Stimulated activated CD8-positive, alpha-beta memory T cell treated with anti-CD3 and anti-CD28 coated beads, Interleukin-15, amount 100 ng/mL, for 4 hours (primary cell): ENCODE measurements at places on chromosomes 5 and 9.

- DNase-seq: no peak
These were observed 14.0 kb downstream of the SNX18 start for GRCh38 chr5:54531546-54531945.

GRCh38 chr9:129353697-129354336 is 175.8 kb upstream of the IER5L start:
- DNase-seq: no peak

DNA sequence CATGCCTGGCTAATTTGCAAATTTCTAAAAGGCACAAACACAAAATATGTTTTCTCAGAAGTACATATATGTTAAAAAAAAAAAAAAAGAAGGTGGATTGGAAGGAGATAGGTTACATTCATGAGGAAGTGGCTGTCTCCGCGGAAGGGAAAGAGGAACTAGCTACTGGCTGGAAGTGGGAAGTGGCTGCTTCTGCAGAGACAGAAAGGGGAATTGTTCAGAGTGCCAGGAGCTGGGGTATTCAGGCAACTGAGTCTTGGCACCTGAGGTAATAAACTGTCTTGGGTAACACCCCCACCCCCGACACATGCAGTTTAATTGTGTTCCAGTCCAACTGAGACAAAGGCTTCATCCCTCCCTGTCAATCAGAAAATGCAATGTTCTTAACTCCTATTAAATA is 45.6 kb downstream of the S1PR3 start:
- DNase-seq: no peak

DNA sequence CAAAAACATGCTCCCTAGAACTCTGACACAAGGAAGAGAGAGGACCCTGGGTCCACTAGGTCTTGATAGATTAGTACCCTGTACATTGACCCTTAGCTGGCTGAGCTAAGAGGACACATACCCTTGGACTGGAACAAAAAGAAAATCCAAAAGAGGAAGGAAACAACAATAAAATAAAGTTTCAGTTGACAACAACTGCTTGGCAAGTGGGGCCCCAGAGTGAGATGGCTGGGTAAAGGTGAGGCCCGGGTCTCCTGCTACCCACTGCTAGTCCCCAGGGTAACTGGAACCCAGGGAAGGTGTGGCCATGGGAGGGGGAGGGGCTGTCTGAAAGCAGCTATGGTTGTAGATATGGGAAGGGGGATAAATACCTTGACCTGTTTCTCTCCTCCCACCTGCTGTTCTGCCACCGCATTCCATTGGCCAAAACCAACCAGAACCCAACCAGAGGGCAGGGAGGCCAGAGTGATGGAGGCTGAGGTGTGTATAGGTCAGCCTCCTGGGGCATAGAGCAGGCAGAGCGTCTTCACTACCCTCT is 11.7 kb downstream of the TAL2 start:
- no peak for DNase-seq

DNA sequence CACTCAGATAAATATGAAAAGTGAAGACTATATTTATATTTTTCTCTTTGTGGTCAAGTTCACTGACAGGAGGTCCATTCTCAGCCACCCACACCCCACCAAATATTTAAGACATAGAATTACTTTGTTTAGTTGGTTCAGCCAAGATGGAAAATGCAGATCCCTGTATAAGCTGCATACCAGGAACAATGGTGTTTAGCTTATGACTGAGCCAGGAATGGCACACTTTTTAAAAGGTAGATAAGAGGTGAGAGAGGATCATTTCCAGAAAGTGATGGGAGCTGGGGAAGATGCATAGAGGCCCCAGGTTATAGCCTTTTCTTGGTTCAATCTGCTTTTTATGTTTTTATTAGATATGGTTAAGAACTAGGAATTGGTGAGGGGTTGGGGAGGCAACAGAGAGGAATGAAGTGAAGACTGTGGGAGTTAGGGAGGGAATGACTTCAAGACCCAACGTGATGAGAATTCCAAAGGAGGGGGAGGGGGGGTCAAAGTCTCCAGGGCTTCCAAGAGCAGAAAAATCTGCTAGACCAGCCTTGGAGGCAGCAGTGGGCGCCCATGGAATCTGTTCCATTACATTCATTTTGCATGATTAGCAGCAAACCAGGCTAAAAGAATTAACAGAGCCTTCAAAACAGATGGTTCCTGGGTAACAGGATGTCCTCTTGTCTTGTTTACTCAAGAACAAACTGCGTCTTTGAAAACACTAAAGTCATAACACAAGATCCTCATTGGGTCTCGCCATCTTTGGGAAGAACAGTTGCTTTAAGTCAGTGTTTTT is 95.2 kb downstream of the FGF1 start:
- no peak for DNase-seq

- no peak for DNase-seq
These were observed 65.2 kb downstream of the DMRT2 start for GRCh38 chr9:1115370-1115769.

- no peak for DNase-seq
These were observed 582.0 kb upstream of the TUSC1 start for GRCh38 chr9:26260238-26260637.

DNA sequence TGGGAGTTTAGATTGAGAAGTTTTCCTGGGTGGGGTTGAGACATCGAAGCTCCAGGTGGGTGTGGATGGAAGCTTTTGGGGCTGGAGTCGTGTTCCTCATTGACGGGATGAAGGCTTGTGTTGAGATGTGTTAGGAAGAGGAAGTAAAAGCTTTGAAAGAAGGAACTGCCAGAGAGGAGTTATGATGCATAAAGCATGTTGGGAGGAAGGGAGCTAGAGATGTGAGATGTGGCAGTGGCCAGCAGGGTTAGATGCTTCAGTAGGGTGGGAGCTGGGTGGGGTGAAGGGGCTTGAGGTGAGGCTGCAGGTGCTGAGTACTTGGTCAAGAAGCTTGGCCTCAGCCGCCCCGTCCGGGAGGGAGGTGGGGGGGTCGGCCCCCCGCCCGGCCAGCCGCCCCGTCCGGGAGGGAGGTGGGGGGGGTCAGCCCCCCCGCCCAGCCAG is 56.7 kb downstream of the HSPA4 start:
- DNase-seq: no peak

- DNase-seq: no peak
These were observed 221.1 kb downstream of the FANCC start for GRCh38 chr9:95096381-95096780.

DNA sequence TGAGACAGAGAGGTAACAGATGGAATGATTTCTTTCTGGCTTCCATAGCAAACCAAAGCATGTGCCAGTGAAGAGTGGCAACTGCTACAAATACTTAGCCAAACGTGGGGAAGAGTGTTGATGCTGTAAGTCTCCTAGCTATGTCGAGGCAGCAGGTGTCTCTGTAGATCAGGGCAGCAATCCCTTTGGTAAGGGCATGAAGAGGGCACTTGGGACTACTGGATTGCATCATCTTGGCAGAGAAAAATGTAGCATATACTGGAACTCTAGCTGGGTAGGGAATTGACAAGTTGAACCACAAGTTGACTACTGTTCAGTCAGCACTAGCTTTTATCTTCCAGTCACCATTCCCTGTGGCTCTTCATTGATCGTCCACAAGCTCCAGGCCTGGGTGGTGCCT is 75.8 kb downstream of the GHR start:
- DNase-seq: no peak

- no peak for DNase-seq
These were observed 92.8 kb upstream of the VCAN start for GRCh38 chr5:83378624-83379289.

- no peak for DNase-seq
These were observed 8.3 kb upstream of the CCNO start for GRCh38 chr5:55241746-55242145.

DNA sequence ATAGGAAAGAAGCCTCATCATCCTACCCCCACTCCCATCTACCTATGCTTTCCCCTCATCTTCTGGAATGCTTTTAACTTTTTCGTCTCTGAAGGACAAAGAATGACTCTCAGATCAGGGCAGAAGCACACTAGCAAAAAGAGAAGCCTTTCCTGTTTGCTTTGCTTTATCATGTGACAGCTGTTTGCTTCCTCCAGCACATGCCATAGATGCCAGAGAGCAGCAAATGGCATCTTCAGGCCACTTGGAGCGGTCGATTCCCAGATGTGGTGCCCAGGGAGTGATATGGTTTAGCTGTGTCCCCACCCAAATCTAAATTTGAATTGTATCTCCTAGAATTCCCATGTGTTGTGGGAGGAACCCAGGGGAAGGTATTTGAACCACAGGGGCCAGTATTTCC is 294.8 kb downstream of the GADD45G start:
- no peak for DNase-seq

DNA sequence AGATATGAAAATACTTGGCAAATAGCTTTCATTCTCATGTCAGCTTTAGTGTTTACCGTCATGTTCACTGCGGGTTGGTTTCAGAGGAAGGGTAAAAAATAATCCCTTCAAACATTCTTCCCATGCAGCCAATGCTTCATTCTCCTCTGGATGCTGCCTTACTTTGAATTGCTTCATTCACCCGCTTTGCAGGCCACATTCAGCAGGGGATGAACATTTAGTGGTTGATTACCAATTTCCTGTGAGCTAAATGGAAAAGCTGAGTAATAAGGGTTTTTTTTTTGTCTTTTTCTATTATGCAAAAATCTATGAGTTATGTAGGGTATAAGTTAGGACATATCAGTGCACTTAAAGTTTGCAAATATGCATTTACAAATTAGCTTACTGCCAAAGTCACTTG is 96.3 kb upstream of the MEF2C start:
- DNase-seq: no peak

DNA sequence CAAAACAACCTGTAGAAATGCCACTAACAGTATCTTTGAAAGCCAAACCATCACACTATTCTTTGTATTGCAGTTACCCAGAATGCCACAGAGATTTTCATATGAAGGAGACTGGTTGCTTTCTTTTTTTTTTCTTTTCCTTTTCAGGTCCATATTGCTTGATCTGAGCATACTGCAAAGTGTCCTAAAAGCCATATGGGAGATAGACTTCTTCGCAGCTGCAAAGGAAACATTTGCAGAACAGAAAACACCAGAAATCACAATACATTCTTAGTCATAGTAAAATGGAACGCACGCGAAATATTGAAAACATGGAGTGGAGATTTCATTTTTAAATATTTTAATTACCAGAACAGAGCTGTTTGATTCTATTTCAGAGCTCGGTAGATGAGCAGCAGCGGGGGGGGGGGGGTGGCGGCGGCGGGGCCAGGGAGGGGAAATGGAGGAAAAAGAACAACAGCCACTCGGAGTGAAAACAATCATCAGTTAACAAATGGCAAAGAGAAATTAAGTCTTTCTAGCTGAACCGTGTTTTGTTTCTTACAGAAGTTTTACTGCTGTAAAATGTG is 284.1 kb downstream of the NFIB start:
- no peak for DNase-seq

DNA sequence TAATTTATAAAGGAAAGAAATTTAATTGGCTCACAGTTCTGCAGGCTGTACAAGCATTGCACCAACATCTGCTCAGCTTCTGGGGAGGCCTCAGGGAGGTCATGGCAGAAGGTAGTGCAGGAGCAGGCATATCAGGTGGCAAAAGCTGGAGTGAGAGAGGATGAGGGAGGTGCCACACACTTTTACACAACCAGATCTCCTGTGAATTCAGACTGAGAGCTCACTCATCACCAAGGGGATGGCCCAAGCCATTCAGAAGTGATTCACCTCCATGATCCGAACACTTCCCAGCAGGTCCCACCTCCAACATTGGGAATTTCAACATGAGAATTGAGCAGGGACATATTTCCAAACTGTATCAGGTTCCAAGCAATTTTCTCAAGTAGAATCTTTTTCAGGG is 84.7 kb upstream of the BRINP1 start:
- DNase-seq: no peak

GRCh38 chr9:136011703-136012496 is 50.7 kb upstream of the UBAC1 start:
- DNase-seq: no peak

GRCh38 chr5:8396246-8396645 is 527.3 kb downstream of the MTRR start:
- no peak for DNase-seq

DNA sequence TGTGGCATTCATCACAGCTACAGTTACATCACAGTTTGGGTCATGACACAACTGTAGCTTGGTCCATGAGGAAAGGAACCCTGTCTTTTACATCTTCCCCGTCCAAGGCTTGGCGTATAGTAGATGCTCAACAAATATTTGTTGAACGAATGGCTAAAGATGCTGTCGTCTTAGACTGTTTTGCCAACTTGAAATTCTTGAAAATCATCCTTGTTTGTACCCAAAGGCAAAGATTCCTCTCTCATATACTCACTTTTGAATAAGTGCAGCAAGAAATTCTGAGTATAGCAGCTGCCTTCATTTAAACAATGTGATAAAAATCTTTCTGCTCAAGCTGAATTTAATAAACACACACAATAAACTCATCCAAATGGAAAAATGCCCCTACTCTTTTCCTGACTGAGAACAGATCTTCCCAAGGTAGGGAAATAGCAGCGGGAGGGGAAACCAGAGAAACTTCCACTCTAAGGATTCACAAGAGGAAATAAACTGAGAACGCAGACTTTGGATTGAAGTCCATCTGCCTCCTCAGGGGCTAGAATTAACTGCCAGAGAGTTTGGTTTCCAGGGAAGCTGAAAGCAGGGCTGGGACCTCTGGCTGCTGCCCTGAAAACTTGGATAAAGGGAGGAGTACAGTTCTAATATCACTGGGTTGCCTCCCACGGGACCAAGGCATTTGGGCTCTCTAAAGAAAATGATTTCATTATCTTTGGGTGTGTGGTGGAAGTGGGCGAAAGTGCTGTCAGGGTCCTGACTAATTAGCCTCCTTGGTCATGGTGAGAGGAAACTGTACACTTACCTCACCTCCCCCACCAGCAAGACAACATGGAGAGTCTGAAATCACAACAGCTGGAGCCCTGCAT is 99.1 kb downstream of the DPYSL3 start:
- no peak for DNase-seq

GRCh38 chr5:17185773-17186172 is 31.7 kb upstream of the BASP1 start:
- DNase-seq: no peak

GRCh38 chr5:142280066-142281007 is 44.5 kb downstream of the SPRY4 start:
- DNase-seq: no peak

DNA sequence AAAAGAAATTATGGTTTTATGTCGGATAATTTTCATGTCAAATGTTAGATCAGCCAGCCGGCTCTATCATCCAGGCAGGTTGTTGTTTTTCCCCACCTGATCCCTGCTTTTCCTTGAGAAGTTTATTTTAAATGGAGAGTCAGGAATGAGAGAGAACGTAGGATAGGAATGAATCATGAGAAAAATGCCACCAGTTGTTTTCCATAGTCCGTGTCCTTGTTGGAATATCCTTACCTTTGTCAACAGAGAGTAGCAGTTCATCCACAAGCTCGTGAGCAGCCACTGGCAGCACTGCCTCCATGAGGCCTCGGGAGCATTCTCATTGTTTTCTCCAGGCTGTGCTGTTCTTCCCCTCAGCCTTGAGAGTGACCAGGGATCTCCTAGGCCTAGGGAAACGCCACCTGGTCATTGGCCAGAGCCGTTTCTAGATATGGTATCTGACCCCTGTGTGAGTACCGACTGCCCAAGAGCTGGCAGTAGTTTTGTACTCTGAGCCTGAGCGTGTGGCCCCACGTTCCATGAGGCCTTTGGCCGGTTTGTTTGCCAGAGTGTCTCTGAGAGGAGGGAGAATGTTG is 293.3 kb downstream of the FANCC start:
- DNase-seq: no peak

GRCh38 chr5:151912360-151912759 is 12.3 kb downstream of the GLRA1 start:
- DNase-seq: no peak

GRCh38 chr9:20508242-20508641 is 114.1 kb downstream of the MLLT3 start:
- no peak for DNase-seq

- no peak for DNase-seq
These were observed 58.3 kb upstream of the MAP3K1 start for GRCh38 chr5:56757077-56757476.

- no peak for DNase-seq
These were observed 199.9 kb downstream of the DIRAS2 start for GRCh38 chr9:90442723-90443122.
